ENCODE measurements at places on chromosomes 3 and 15. TPM values are rescaled to one million over a fixed set of nuclear protein-coding genes. Genes with fewer than 3 reads are reported as not detected.

Gene DUOX1
- not detected for total RNA-seq

Gene PGBD4
- 2.8 TPM for total RNA-seq

Gene PDZRN3
- not detected for total RNA-seq

Gene MESP2
- total RNA-seq, result not detected

Gene CHRNA7
- 0.55 TPM for total RNA-seq

Gene CNTN6
- total RNA-seq, result not detected

Gene SI
- not detected for total RNA-seq

Gene ZNF385D
- not detected for total RNA-seq

Gene STRIT1
- total RNA-seq, result not detected

Gene FHIT
- 4.8 TPM for total RNA-seq

Gene ENTPD3
- not detected for total RNA-seq

Gene MEX3B
- total RNA-seq, result 0.63 TPM

Gene BCL2A1
- total RNA-seq, result 23.1 TPM

Gene EPHA6
- not detected for total RNA-seq

Gene SLC2A2
- not detected for total RNA-seq

Gene CAPN3
- 2.9 TPM for total RNA-seq
